ENCODE measurements at places on chromosomes 6 and 20.

- DNase-seq: no peak
These were observed 170.9 kb downstream of the TTLL2 start for GRCh38 chr6:167495506-167496401.

- no peak for DNase-seq
These were observed 609 bp downstream of the MYL9 start for GRCh38 chr20:36541768-36542488.

DNA sequence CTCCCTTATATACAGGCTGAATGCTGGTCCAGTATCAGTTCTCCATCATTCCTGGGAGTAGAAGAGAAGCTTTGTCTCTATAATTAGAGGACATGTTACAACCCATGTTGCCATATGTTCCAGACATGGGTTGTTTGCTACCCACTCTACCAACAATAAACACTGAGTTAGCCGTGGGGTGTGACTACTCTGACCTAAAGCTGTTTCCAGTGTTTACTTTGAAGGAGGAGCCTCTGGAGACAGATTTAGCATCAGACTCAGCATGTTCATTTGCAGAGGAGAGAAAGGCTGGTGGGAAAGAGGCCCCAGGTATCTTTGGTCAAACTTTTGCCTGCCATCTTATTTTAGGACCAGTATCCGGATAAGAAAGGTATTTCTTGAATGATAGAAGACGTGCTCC is 157.9 kb upstream of the SNX9 start:
- DNase-seq: no peak

DNA sequence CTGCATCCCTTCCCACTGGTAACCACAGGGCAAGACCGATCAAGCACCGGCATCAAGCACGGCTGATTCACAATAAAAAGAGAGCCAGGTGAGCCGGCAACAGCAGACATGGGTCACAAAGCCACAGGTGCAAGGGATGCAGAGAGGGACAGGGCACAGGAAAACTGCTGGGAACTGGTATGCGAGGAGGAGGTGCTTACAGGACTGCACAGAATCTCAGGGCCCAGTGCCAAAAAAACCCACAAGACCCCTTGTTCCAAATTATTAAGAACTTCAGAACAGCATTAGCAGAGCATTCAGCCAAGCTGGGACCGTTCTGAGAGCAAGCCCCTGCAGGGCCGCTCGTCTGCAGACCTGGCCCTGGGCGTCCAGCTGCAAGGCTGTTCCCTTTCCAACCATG is 35.4 kb downstream of the BFSP1 start:
- DNase-seq: no peak

DNA sequence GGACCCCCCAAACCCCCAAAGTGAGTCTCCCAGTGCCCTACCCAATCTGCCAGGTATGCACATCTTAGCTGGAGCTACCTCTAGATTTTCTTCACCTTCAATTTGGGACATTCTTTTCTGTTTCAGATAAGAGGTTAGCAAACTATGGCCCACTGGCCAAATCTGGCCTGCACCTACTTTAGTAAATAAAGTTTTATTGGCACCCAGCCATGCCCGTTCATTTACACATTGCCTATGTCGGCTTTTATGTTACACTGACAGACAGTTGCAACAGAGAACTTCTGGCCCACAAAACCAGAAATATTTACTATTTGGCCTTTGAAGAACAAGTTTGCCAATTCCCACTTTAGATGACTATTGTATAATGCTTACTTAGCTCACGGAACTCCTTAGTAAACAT is 55.9 kb upstream of the STX16 start:
- no peak for DNase-seq

- DNase-seq: no peak
These were observed 19.0 kb downstream of the TMEM244 start for GRCh38 chr6:129842137-129842536.

- DNase-seq: no peak
These were observed 124.7 kb downstream of the PREX1 start for GRCh38 chr20:48703107-48703506.

DNA sequence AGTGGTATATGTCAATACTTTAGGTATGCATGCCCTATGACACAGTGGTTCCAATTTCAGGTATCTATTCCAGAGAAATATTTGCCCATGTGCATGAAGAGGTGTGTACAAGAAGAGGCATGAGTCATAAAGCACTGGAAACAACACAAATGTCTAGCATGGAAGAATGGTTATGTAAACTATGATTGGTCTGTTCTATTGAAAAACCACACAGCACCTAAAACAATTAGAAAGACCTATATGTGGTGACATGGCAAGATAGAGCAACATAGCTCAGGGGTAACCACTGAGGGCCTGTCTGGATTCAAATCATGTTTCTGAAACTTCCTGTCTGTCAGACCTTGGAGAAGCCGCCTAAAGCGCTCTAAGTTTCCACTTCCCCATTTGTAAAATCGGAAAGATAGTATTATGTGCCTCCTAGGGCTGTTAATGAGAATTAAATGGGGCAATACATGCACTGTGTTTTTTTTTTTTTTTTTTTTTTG is 76.0 kb upstream of the SHLD1 start:
- peak; percentile 54 for DNase-seq

Measured in CD4-positive, alpha-beta T cell treated with Interleukin-15 for 4 hours (primary cell).